ENCODE measurements at places on chromosomes 12 and 14.

DNA sequence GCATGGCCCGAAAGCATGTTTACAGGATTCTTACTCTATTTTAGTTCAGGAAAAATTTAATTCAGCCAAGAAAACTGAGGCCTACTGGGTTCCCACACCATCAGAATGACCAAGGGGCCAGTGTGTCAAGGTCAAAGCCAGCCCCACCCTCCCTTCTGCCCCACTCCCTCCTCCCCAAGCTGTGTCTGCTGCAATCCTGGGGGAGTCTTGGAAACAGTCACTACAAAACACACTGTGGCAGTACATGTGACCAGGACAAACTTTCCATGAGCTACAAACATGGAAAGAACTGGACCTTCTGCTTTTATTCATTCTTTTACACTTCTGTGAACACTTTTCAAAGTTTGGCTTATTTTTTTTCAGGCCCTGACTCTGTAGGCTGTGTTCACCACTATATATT, 1228.8 kb upstream of the TMEM132C start:
- no peak for DNase-seq

DNA sequence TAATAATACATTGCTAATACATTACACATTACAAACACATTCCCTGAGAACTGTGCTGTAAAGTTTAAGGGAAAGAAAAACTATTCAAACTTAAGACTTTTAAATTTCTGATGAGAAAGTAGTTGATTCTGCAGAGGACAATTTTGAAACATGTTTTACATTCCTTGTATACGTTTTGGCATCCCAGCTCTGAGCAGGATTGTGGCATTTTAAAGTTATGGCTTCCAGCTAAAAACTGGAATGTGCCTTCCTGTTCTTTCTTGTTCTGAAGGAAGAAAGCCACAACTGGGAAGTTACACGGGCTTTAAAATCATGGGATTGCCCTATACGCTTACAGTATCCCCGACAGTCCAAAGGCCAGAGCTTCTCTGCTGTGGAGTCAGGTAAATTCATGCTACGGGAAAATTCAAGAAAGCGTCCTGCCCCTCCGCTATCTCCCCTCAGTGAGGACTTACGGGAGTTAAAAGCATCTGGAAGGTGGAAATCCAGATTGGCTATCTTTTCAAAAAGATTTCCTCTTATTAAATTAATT, 10.8 kb upstream of the KLHL42 start:
- DNase-seq: no peak

DNA sequence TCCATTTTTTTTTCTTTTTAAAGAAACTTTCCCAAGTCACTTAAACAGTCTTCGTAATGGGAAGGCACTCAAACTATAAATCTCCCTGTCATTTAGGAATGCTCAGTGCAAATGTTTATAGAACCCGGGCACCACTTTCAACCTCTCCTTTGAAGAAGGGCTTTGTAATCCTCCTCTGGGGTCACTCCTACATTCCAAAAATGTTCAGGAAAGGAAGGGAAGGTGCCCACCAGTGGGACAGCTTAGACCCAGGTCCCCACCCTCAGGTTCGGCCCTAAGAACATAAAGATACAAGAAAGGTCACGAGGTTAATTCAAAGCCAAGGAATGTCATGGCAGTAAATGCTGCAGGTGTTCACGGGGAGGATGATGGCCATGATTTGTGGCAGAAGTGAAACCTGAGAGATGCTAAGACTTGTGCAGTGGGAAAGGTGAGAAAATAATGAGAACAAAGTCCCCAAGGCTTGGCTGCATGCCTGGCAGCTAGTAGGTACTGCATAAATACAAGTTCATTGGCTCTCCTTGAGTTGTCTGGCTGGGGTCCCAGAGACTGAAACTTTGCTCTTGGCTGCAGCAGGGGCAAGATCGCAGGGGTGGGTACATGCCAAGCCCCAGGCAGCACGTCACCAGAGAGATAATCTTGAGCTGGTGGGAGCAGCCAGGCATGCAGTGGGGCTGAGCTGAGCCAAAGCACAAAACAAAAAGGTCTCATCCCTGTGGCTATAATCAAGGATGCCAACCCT, 21.1 kb downstream of the KRT18 start:
- DNase-seq: no peak

- DNase-seq: no peak
Measured at GRCh38 chr12:30970559-30971197, 44.1 kb downstream of the TSPAN11 start.

- DNase-seq: no peak
Measured at GRCh38 chr14:74609721-74610120, 2.3 kb downstream of the LTBP2 start.

GRCh38 chr14:61636779-61637178, 58.5 kb upstream of the HIF1A start:
- no peak for DNase-seq

DNA sequence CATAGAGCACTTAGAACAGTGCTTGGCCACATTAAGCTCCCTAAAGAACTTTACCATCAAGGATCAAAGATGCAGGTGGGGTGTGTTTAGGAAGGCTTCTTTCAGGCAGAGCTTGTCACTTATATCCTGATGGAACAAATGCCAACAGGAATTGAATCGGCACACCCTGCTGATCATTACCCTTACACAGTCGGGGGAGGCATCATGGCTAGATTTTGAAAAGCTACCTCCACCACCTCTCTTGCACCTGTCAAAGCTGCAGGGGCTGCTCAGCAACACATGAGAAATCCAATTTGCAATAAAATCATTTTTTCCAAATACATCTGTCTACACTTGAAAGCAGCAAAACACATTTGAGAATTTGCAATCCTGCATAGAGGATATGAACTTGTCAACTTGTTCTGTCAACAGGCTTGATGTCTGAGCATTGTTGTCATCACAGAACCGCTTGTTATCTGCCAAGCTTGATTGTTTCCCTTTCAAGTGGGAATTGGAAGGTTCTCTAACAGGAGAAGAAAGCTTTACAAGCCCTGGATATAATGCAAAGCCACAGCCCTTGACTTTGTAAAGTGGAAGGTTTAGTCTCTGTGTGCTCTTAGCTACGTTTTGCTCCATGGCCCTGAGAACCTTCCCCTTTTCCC, 24.6 kb upstream of the TRIM9 start:
- no peak for DNase-seq

GRCh38 chr12:130713581-130713991, 2.5 kb downstream of the RIMBP2 start:
- DNase-seq: no peak

DNA sequence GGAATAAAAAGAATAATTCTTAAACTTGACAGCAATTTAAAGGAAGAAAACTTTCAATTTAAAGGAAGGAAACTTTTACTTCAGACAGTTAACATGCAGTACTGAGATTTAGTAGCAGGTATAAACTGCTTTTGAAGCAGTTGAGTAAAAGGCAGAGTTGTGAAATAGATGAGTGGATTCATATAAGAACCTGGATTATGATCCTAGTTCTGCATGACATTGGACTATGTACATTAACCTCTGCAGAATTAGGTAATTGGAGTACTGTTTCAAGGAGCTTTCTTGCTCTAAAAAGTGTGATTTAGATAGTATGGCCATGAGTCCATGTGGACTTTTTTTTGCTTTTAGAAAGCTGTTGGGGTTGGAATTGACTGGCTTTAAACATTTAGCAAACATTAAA, 29.7 kb downstream of the ATP2A2 start:
- DNase-seq: no peak

GRCh38 chr14:53528185-53528671, 375.1 kb upstream of the DDHD1 start:
- no peak for DNase-seq

DNA sequence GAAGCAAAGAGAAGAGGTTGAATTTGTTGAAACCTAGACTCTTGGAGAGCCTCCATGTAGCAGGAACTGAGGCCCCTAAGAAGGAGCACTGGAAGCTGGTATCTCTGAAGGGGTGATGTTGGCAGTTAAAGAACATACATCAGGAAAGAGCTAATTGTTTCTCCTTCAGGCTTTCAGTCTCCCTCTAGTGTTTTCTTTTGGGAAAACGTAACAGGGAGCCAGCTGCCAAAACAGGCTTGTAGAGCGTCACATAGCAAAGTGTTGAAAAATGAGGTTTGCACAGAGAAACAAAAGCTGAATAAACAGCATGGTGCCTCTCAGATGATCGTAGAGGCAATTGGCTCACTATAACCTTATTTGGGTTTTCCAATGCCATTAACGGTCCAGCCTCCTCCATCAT, 46.9 kb upstream of the CAND1 start:
- DNase-seq: no peak

- DNase-seq: peak; percentile 87
Measured at GRCh38 chr14:99266181-99267178, 5.5 kb downstream of the BCL11B start.

DNA sequence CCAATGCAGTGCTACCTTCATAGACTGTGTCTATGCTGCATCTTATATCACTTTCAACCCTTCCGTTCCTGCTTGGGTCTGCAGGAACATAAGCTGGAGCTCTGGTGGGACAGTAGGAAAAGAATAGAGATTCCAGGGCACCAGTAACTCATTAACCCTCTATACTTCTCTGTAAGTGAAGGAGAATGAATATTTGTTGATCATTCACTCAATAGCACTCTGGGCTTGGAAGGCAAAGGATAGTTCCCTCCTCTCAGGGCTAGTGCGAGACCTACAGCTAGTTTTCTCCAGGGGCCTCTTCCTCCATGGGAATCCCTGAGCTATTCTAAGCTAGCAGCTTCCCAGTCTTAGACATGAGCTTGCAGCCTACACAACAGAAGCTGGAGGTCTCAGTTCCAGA, 84.7 kb downstream of the BMP4 start:
- no peak for DNase-seq

DNA sequence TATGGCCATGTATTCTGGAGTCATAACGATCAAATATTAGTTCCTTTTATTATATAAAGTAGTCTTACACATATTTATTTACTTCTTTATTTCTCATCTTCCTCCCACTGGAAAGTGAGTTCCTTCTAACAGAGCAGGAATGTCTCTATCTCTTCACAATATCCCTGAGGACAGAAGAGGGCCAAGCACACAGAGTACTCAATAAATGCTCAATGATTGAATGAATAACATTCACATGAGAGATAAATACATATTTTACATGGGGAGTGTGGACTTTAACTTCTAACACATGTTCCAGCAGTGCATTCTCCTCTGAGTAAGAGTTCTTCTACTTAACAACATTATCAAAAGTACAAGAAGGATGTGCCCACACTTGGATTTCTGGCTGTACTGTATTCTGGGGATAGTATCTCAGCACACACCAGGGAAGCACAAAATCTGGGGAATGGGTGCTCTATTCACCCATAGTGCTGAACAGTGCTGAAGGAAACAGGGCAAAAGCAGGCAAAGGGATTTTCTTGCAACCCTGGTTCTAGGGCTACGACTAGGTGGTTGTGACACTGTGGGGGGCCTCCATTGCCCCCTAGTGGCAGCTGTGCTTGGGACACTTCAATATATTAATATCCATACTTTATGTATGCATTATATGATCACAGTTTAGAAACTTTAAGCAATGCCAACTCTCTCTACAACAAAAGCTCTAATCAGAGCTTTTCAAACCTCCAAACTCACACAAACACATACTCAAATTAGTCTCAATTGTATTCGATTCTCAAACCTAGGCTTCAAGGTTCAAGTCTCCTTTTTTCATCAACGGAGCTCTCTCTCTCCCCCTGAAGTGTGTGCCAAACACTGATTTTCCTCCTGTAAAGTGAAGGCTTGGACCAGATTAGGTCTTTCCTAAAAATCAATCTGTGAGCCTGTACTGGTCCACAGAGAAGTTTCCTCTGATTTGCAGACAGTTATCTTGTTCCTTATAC, 115.5 kb downstream of the SLC2A13 start:
- peak; percentile 46 for DNase-seq

DNA sequence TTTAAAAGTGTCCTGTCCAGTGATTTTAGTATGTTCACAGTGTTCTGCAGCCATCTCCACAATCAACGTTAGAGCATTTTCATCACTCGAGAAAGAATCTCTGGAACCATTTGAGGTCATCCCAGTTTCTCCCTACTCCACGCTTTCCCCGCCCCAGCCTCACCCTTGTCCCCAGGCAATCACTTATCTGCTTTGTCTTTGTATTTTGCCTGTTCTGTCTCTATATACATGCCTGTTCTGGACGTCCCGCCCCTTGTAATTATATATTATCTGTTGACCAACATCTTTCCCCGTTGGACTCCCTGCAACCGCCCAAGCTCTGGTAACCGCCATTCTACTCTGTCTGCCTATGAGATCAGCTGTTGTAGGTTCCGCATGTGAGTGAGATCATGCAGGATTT, 21.5 kb upstream of the ASPG start:
- no peak for DNase-seq

DNA sequence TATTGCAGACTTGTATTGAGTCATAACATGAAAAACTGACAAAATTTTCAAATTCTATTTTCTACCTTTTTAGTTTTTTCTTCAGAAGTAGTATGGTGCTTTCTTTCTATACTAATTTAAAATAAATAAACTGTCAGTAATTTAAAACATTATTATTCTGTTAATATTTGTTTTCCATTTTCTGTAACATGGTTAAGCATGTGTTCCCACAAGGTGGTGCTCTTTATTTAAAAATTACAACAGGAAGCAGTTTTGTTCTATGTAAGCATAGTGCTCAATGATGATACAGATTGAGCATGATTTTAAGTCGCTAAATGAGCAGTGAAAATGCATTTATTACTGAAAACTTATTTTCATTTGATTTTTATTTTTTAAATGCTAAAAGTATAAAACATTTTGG, 114.6 kb downstream of the PPFIA2 start:
- DNase-seq: no peak

GRCh38 chr14:45038256-45038655, 45.7 kb upstream of the PRPF39 start:
- no peak for DNase-seq

DNA sequence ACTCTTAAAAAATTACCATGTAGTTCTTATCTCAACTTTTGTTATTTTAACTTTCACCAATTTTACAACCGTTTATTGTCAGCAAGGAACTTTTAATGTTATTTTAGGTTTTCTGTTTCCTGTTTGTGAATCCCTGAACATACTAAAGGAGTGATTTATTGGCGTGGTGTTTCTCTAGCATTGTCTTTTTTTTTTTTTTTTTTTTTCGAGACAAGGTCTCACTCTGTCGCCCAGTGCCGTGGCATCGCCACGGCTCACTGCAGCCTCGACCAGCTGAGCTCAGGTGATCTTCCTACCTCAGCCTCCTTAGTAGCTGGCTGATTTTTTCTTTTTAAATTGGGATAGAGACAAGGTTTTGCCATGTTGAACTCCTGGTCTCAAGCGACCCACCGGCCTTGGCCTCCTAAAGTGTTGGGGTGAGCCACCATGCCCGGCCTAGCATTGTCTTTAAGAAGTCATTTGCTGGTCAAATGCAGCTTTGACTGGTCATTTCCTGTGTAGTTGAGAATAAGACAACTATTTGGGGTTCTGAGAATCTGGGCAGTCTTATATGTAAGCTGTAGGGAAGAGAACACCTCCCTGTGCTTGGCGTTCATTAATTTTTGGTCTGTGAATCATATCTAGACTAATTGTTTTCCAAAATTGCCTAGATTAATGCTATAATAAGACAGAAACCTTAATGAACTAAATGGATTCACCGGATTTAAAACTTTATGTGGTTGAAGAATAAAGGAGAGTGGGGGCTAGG, 2.1 kb downstream of the WASHC4 start:
- no peak for DNase-seq

GRCh38 chr12:70609203-70609602, 28.0 kb downstream of the PTPRB start:
- DNase-seq: no peak

Measured in activated gamma-delta T cell treated with Interleukin-2 at 50 U/mL for 16 hours (primary cell).